DMS153 (cell line): ENCODE measurements at places on chromosomes 6 and 20.
A peak's percentile ranks its signal among the peaks of the same experiment; 100 is the strongest.

DNA sequence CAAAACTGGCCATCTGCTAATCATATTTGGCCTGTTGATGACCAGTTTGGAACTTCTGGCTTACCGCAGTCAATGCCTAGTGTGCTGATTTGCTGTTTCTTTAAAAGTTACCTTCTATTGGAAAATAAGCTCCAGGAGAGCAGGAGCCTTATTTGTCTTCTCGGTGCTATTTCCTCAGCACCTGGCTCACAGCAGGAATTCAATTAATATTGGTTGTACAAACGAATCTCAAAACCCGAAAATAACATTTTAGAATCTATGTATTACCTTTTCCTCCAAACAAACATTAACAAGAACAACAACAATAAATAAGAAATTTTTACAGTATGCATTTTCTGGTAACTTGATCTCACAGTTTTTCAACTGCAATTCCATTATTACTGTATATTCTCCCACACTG is 1080.7 kb upstream of the MAP3K7 start:
- no peak for DNase-seq

GRCh38 chr6:11684901-11685480 is 93.6 kb downstream of the ADTRP start:
- DNase-seq = no peak

GRCh38 chr20:53608456-53609452 is 15.1 kb upstream of the ZNF217 start:
- DNase-seq = no peak

DNA sequence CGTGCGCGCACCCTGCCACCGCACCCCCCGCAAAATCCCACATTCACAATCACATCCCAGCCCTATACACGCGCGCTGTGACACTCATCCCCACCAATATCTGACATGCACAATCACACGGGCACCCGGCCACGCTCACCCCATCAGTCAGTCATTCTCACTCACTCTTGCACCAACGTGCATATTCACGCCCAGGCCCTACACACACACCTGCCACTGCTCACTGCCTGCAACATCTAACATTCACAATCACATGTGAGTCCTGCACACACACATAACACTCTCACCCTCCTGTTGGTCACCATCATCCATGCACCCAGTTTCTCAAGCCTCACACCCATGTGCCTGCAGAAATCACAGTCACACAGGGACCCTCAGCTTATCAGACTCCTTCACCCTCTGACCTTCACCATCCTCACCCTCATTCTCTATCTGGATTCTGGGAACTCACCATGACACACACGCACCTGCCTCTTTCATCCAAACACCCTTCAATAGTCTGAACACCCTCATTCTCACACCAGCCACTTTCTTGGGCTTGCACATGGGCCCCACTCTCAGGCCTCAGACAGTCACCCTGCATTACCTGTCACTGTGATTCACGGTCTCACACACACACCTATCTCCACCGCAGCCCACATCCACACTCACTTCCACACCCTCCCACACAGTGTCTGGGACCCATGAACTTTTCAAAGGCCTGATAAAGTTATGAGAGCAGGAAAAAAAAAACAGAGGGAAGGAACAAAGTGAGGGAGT is 748 bp upstream of the ATP9A start:
- DNase-seq = no peak

GRCh38 chr6:101705866-101706265 is 312.4 kb downstream of the GRIK2 start:
- no peak for DNase-seq

GRCh38 chr20:60152792-60153191 is 194.6 kb downstream of the CDH26 start:
- peak; percentile 76 for DNase-seq

- DNase-seq = no peak
These were observed 310.6 kb downstream of the PRKN start for GRCh38 chr6:162416831-162417537.

GRCh38 chr20:18722371-18722770 is 91.2 kb upstream of the SCP2D1 start:
- no peak for DNase-seq

GRCh38 chr20:36866681-36867495 is 9.1 kb upstream of the TLDC2 start:
- no peak for DNase-seq

DNA sequence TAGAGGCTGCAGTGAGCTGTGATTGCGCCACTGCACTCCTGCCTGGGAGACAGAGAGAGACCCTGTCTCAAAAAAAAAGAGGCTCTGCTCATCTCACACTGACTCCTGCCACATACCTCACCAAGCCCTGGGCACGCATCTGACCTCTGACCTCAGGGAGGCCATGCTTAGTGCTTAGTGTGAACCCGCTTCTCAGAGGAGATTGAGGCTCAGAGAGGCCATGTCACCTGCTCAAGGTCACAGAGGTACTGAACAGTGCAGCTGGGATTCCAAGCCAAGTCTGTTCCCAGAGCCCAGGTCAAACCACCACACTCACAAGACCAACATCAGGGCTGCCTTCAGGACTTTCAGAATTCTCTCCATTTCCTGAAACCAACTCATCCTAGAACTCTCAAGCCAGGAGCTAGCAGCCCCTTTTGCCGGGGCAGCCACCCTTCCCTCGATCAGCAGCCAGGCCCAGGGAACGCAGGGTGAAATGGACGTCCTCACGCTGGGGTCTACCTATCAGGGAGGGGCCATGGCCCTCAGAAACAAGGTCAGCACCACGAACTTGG is 2.9 kb downstream of the CABLES2 start:
- no peak for DNase-seq

GRCh38 chr20:22757424-22758183 is 173.2 kb upstream of the FOXA2 start:
- no peak for DNase-seq

GRCh38 chr6:137297887-137298286 is 78.7 kb upstream of the IFNGR1 start:
- DNase-seq = no peak

DNA sequence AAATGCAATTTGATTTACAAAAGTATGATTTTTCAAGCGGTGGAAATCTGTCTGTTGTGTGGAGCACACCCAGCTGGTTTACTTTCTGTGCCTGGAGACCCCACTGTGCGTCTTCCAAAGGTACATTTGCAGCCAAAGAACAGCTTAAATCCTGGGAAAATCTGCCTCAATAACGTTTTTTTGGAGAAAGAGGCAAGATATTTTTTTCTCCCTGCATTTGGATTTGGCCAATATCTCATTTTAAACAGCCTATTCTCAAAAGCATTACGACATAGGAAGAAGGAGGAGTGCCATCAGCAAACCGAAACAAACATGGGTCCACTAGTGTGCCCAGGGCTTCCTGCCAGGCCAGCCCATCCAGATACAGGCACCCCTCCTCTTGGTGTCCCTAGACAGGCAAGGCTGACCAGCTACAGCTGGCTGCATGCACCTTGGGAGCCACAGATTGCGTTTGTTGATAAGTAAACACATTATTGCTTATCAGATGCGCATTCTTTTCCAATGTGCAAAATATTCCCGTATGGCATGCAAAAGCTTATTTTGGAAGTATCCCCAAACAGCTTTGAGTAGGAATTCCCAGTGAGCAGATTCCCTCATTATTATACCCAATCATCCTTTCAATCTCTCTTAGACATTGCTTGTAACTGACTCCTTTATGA is 184.5 kb upstream of the MARCKS start:
- DNase-seq = no peak

DNA sequence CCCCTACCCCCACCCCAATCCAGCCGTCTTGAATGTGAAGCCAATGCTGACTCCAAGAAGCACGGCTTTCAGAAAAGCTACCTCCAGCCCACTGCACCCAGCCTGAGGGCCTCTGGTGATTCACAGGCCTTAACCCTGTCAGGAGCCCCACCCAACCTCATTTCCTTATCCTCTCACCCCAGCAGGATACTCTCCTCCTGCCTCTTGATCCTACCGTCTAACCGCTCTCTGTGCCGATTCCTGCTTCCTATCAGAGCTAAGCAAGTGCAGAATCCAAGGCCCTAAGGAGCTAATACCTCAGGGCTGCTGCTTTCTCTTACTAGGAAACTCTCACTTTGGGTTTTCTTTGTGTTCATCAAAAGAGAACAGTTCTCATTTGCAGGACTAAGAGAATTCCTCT is 47.2 kb downstream of the TRERF1 start:
- DNase-seq = no peak

GRCh38 chr6:48917233-48917632 is 545.8 kb downstream of the MMUT start:
- DNase-seq = peak; percentile 1

GRCh38 chr20:22904905-22905304 is 130.2 kb upstream of the SSTR4 start:
- DNase-seq = no peak

DNA sequence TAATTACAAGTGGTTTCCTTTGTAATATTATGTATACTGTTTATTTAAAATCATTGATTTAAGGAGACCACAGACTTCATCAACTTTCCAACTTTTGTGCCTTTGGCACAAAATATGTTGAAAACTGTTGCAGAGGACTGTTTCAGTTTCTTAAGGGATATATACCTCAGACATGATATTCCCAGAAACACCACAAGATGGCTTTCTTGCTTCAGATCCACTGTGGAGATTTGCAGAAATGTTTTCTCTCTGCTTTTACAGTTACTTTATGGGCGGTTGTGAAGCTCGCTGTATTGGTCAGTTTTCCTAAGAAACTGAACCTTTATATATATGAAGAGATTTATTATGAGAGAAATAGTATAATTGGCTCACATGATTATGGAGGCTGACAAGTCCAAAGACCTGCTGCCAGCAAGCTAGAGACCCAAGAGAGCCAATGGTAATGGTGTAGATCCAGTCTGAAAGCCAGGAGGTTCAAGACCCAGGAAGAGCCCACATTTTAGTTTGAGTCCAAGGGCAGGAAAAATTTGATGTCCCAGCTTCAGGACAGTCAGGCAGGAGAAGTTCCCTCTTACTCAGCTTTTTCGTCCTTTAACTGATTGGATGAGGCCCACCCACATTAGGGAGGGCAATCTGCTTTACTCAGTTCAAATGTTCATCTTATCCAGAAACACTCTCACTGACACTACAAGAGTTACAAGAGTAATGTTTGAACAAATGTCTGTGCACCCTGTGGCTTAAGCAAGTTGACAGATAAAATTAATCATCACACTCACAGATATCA is 12.8 kb downstream of the ME1 start:
- peak; percentile 31 for DNase-seq

- DNase-seq = no peak
These were observed 68.3 kb upstream of the EXOC2 start for GRCh38 chr6:760982-761955.

DNA sequence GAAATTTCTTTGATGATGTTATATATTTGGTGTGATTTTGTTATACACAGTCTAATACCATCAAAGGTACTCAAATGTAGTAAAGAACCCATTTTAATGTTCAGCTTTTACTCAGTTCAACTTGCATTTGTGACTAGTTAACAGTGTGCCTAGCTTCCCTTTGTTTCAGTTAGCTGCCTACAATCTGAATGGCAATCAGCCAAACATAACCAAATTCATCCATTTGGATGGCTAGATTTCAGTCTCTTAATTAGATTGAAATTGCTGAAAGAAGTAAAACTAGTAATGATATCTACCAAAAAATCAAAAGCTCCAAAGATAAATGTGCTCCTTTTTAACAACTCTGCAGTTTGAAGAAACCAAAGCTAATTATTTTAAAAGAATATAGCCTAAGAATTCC is 6.9 kb downstream of the EPHA7 start:
- no peak for DNase-seq

GRCh38 chr6:47665112-47665511 is 33.3 kb upstream of the ADGRF4 start:
- DNase-seq = peak; percentile 93

DNA sequence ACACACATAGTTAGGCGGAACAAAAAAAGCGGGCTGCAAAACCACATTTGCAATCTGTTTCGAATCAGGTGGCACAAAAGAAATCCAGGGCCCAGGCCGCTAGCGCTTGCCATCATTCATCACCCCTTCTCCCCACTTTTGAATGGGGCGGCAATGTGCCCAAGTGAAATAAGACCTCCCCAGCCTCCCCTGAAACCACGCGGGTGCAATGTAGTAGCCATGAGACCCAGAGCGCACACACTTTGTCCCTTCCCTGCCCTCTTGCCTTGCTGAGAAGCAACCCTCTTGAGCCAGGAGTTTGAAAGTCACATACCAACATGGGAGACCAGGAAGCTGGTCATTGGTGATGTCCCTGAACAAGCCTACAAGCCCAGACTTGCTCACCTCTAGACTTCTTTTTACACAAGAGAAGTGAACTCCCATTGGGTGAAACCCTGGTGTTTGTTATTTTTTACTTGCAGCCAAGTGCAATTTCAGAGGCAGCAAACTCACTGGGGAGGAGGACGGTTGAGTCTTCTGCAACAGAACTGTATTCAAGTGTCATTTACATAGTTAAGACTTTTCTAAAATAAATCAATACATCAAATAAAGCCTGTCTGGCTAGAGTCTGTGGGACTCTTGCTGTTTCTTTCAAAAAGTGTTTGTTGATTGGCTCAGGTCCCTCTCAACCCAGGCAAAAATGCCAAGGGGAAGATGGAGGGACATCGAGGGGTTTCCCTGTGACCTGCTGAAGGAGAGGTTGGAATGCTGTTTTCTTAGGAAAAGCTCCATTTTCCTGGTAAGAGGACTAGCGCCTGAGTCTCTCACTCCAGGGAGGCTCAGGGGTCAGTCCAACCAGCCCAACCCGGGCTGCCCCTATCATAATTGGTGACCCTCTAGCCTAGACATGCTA is 138.1 kb upstream of the PTPN1 start:
- peak; percentile 92 for DNase-seq

DNA sequence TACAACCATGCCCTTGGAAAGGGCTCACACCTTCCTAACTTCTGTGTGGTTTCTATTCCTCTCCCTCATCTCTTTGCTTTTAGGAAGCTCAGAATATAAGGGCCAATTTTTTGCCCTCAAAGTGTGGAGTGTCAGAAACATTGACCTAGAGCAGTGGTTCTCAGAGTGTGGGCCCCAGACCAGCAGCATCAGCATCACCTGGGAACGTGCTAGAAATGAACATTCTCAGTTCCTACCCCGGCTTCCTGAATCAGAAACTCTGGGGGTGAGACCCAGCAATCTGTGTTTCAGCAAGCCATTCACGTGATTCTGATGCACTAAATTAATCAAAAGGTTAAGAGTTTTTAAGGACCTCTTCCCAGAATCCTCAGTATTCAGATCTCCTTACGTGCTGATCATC is 47.9 kb upstream of the IL17A start:
- no peak for DNase-seq
